ENCODE measurements at places on chromosomes 7 and 10.

- no peak for DNase-seq
Measured at GRCh38 chr7:149735181-149735602, 38.2 kb downstream of the ZNF467 start.

DNA sequence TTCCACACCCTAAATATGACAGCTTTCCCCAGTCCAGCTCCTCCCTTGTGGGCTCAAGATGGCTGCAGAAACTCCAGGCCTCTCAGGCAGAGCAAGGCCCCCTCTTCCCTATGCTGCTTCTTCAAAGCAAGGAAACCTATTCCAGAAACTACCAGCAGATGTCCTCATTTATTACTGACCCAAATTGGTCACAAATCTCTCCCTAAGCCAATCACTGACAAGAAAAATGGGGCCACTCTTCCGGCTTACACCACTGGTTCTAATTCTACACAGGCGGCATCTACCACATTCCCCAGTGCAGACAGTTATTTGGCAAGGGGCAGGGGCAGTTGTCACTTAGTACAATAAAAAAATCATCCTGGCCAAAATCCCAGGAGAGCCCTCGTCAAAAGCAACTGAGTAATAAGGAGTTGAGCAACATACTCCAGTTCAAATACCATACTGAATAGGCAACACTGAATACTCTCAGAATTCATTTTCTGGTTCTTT is 150.4 kb downstream of the SFMBT2 start:
- no peak for DNase-seq

DNA sequence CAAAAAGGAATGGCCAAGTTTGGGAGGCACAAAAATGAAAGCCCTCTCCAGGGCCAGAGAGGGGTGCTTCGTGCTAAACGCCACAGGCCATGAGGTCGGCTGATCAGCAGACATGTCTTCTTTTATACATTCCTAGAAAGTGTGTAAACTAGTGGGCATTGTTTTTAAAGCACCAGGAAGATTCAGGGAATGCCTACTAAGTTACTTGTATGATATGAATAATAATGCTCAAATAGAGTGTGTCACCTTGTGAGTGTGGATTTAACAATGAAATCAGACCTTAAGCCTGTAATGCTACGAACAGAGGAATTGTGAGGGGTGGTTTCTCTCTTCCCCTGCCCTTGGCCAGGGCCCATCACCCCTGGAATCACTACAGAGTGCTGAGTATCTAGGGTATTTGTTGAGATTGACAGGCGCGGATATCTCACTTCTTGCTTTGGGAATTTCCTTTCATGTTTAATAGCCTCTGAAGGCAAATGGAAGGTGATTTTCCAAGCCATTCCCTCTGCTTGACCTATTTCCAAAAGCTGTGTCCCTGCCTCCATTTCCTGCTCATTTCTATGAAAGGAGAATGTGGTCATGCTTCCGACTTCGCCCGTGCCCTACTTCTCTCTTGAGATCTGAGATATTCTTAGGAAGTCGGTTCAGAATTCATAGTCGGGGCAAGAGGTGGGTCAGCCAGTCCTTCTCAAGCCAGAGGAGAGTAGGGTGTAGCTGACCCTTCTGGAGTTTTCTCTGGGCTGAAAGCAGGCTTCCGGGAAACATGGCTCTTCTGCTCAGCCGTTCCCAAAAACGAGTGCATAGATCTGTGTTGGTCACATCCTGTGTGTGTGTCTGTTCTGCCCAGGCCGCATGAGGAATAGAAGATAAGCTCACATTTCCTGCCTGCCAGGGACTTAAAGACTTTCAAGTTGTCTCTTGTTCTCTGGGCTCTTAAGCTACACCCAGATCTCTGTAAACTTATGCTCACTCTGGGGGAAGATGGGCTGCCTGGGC is 167.8 kb upstream of the ITGB1 start:
- no peak for DNase-seq

GRCh38 chr7:147804032-147804431 is 786.5 kb upstream of the C7orf33 start:
- no peak for DNase-seq

Data from type B pancreatic cell (in vitro differentiated cells).